Activated T-cell treated with anti-CD3 and anti-CD28 coated beads, Interleukin-2, amount 50 U/mL, for 24 hours (primary cell): ENCODE measurements at places on chromosomes 7 and 10.
A peak's percentile ranks its signal among the peaks of the same experiment; 100 is the strongest.

DNA sequence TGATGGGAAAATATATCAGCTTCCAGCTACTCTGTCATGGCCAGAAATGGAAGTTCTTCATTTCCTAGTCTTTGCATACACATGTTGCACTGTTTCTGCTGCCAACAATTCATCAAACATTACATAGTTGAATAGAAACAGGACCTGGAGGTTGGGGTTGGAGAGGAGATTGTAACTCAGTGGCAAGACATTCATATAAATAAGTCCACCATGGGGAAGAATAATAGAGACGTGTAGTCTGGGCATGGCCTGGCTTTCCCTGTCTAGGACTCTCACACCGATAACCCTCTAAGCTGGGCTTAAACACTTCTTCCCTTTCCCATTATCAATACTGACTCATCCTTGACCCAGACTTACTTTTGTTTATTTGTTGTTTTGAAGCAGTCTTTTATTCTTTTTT lies 155.7 kb downstream of the PLPP4 start:
- no peak for DNase-seq
- peaks cover 3% of the 10 kb centered on the region for H3K27me3 ChIP-seq
- H3K4me3 ChIP-seq = no peak overlapping the region
- no peaks in the 10 kb centered on the region for H3K36me3 ChIP-seq
- no peak overlapping the region for H3K27ac ChIP-seq
- H3K4me1 ChIP-seq = peaks cover under 1% of the 10 kb centered on the region

DNA sequence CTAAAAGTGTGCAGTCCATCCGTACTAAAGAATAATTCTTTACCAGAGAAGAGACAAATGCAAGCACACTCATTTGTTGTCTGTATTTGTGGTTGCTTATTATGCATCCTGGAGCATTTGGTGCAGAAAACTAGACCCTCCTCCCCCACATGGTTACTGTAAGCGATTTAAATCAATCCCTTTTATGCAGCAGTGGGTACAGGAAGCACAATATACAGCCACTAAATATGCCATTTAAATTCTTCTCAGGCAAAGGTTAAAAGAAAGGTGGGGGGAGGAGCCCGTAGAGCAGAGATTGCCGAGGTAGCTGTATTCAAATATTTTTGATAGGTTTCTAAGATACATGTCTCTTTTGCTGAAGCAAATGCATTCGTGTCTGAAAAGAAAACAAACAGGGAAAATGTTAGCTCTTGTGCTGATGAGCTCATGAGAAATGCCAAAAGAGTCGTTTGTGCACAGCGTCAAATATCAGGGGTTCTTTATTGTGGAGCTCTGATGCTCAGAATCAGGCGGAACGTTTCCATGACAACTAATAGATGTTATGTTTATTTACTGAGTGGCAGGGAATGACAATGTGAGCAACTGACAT lies 131.3 kb upstream of the NPVF start:
- peaks cover 2% of the 10 kb centered on the region for H3K27me3 ChIP-seq
- H3K4me1 ChIP-seq = peaks cover 4% of the 10 kb centered on the region
- no peak for DNase-seq
- H3K27ac ChIP-seq = no peak overlapping the region
- no peaks in the 10 kb centered on the region for H3K36me3 ChIP-seq

GRCh38 chr10:122744257-122744656 lies 44.6 kb upstream of the C10orf120 start:
- peaks cover 23% of the 10 kb centered on the region for H3K27me3 ChIP-seq
- H3K27ac ChIP-seq = no peak overlapping the region
- H3K36me3 ChIP-seq = no peaks in the 10 kb centered on the region
- no peaks in the 10 kb centered on the region for H3K4me1 ChIP-seq

GRCh38 chr10:132418527-132419416 lies 21.8 kb downstream of the PWWP2B start:
- H3K27ac ChIP-seq = no peak overlapping the region
- no peak for DNase-seq
- H3K4me1 ChIP-seq = peaks cover 28% of the 10 kb centered on the region

GRCh38 chr7:142799437-142799835 lies 28.7 kb downstream of the PRSS2 start:
- peaks cover 88% of the 10 kb centered on the region for H3K36me3 ChIP-seq
- peaks cover 77% of the 10 kb centered on the region for H3K4me1 ChIP-seq
- H3K4me3 ChIP-seq = peak overlapping the region; percentile 98
- peak overlapping the region; percentile 99 for H3K27ac ChIP-seq
- H3K27me3 ChIP-seq = no peaks in the 10 kb centered on the region
- peak; percentile 58 for DNase-seq

DNA sequence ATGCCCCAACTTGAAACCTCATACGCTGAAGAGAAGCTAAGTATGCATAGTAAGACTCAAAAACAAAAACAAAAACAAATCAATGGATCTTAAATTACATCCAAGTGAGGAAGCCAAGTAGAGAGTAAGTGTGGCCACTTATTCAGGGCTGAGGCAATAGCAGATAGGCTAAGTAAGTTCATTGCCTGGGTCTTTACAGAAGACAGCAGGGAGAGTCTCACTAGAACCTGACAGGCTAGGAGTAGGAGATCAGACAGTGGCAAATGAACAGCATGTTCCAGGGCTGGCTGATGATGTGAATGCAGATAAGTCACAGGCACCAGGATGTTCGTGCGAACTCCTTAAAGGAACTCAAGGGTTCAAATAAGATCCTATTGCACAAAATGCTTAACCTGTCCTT lies 568.6 kb downstream of the KCNMA1 start:
- no peak for DNase-seq
- peaks cover 3% of the 10 kb centered on the region for H3K27me3 ChIP-seq
- H3K4me1 ChIP-seq = no peaks in the 10 kb centered on the region
- H3K27ac ChIP-seq = no peak overlapping the region
- no peak overlapping the region for H3K4me3 ChIP-seq

- no peak for DNase-seq
- no peak overlapping the region for H3K27ac ChIP-seq
- no peaks in the 10 kb centered on the region for H3K4me1 ChIP-seq
- no peaks in the 10 kb centered on the region for H3K36me3 ChIP-seq
- no peak overlapping the region for H3K4me3 ChIP-seq
- no peaks in the 10 kb centered on the region for H3K27me3 ChIP-seq
Measured at GRCh38 chr10:126500866-126501265, 112.6 kb upstream of the ADAM12 start.

GRCh38 chr10:7484456-7485243 lies 73.8 kb upstream of the SFMBT2 start:
- H3K4me1 ChIP-seq = peaks cover 82% of the 10 kb centered on the region
- H3K36me3 ChIP-seq = no peaks in the 10 kb centered on the region
- peak overlapping the region; percentile 66 for H3K4me3 ChIP-seq
- H3K27me3 ChIP-seq = no peaks in the 10 kb centered on the region
- peak; percentile 50 for DNase-seq

DNA sequence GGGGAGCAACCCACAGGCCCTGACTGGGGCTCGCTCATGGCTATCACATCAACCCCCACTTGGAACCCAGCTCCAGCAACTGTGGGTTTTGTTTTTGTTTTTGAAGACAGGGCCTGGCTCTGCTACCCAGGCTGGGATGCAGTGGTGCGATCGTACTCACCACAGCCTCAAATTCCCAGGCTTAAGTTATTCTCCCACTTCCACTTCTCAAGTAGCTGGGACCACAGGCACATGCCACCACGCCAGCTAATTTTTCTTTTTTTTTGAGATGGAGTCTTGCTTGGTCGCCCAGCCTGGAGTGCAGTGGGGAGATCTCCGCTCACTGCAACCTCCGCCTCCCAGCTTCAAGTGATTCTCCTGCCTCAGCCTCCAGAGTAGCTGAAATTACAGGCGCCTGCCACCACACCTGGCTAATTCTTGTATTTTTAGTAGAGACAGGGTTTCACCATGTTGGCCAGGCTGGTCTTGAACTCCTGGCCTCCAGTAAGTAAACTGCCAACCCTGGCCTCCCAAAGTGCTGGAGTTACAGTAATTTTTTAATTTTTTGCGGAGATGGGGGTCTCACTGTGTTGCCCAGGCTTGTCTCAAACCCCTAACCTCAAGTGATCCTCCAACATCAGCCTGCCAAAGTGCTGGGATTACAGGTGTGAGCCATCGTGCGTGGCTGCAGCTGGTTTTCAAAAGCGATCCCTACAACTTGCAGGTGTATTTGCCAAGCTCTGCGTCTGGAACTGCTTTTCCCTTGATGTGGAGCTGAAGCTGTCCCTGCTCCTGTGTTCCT lies 228.7 kb downstream of the SKIDA1 start:
- peaks cover 31% of the 10 kb centered on the region for H3K27me3 ChIP-seq
- no peak overlapping the region for H3K27ac ChIP-seq
- no peak overlapping the region for H3K4me3 ChIP-seq

GRCh38 chr10:48307711-48308018 lies 1.2 kb downstream of the MAPK8 start:
- DNase-seq = no peak
- peak overlapping the region; percentile 79 for H3K4me3 ChIP-seq
- H3K27me3 ChIP-seq = no peaks in the 10 kb centered on the region
- peaks cover 6% of the 10 kb centered on the region for H3K36me3 ChIP-seq

DNA sequence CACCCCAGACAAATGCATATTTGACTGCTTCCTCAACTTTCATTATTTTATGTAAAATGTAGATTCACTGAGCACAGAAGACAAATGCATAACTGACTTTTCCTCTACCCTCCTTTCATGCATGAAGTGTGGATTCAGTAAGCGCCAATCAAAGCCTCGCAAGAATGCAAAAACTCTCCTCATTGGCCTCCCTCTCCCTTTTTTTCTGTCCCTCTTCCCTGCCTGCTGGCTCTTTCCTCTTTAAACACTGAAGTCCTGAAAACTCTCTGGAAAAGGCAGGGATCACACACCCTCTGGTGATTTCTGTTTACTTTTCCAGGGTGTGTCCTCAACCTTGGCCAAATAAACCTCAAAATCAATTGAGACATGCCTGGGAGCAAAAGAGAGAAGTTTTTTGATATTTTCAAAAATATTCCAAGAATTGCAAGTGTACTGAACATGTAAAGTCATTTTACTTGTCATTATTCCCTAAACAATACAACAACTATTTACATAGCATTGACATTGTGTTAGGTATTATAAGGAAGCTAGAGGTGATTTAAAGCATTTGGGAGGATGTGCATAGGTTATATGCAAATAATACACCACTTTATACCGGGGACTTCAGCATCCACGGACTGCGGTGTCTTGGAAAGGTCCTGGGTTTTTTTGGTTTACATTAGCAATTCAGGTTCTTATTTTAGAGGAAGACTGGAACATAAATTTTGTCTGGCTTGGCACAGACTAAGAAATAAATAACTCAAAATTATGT lies 71.4 kb downstream of the SEC61G start:
- H3K36me3 ChIP-seq = no peaks in the 10 kb centered on the region
- no peak for DNase-seq
- no peak overlapping the region for H3K4me3 ChIP-seq
- no peaks in the 10 kb centered on the region for H3K27me3 ChIP-seq
- no peaks in the 10 kb centered on the region for H3K4me1 ChIP-seq

GRCh38 chr10:776772-777171 lies 87.3 kb upstream of the DIP2C start:
- H3K4me3 ChIP-seq = no peak overlapping the region
- H3K36me3 ChIP-seq = no peaks in the 10 kb centered on the region
- DNase-seq = no peak
- peaks cover 21% of the 10 kb centered on the region for H3K27me3 ChIP-seq

GRCh38 chr7:46131916-46132795 lies 211.1 kb upstream of the IGFBP3 start:
- H3K36me3 ChIP-seq = no peaks in the 10 kb centered on the region
- no peak overlapping the region for H3K4me3 ChIP-seq
- no peaks in the 10 kb centered on the region for H3K4me1 ChIP-seq
- H3K27me3 ChIP-seq = no peaks in the 10 kb centered on the region
- DNase-seq = no peak

DNA sequence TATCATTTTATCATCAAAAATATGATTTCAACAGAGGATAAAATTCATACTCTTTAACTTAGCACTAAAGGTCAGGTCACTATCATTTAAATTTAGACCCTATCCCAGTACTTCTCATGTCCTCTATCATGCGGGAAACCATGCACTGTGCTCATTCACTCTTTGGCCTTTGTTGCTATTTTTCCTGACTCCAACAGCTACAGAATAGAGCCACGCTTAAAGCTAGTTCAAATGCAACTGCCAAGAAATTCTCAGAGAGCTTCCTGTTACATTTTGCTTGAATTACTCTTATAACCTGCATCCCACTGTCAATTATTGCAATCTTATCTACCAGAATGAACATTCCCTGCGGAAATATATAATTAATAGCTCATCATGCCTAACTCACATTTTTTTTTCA lies 58.3 kb downstream of the SEMA3A start:
- H3K27me3 ChIP-seq = no peaks in the 10 kb centered on the region
- no peak overlapping the region for H3K4me3 ChIP-seq
- H3K36me3 ChIP-seq = no peaks in the 10 kb centered on the region
- DNase-seq = no peak
- no peak overlapping the region for H3K27ac ChIP-seq
- H3K4me1 ChIP-seq = no peaks in the 10 kb centered on the region
